Natural killer cell treated with Interleukin-12 subunit alpha and Interleukin-12 subunit beta and Interleukin-15 and Interleukin-18, amount 100 ng/mL, for 72 hours (primary cell): ENCODE measurements at places on chromosomes 11 and 22. TPM values are rescaled to one million over a fixed set of nuclear protein-coding genes. Genes with fewer than 3 reads are reported as not detected.

TSSK2 gene
- 0.39 TPM for total RNA-seq

RIMBP3B gene
- 1.4 TPM for total RNA-seq

ME3 gene
- 2.5 TPM for total RNA-seq

GTSE1 gene
- 90.2 TPM for total RNA-seq

TMEM218 gene
- 19.7 TPM for total RNA-seq
